Stimulated activated CD4-positive, alpha-beta T cell treated with anti-CD3 and anti-CD28 coated beads, Interleukin-15, amount 100 ng/mL, for 1 hour (primary cell): ENCODE measurements at places on chromosomes 12 and 14.

DNA sequence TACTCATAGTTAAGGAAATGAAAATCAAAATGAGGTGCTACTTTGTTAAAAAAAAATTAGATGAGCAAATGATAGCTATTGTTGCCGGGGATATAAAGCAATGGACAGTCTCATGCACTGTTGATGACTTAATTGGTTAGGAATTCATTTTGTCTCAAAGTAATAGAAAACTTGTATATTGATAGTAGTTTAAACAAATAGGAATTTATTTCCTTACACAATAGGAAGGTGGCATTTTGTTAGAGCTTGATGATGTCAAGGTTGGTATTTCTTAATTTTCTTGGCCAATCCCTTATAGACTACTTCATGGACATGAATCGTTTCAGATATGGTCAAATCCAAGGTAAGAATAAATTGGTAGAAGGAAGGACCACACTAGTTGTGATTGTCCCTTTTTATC lies 7.8 kb downstream of the PRPF39 start:
- no peak for DNase-seq

DNA sequence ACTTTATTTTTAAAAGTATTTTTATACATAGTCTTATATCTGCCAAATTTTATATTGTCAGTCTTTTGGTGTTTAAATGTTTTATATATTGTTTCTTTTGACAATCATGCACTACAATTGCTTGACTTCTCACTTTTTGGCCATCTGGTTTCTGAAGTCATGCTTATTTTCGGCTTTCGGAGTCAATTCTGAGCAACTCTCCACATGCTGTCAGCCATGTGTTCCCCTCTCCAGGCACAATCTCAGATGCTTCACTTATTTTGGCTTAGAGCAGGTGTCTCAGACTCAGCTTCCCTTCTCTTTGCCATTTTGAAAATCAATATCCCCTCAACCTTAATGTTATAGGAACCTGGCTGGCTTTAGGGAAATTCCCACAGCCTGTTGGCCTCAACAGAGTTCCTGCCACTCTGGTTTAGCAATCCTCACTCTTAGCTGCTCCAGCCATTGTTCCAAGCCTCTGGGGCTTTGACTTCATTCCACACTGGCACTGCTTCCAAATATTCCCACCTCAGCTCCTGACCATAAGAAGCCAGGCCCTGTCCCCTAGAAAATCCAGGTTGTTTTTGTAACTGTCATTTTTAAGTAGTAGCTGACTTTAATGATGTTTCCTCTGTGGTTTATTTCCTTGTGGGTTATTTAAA lies 125.5 kb upstream of the FAR2 start:
- no peak for DNase-seq

GRCh38 chr14:102502571-102502970 lies 7.0 kb downstream of the ANKRD9 start:
- DNase-seq: no peak

DNA sequence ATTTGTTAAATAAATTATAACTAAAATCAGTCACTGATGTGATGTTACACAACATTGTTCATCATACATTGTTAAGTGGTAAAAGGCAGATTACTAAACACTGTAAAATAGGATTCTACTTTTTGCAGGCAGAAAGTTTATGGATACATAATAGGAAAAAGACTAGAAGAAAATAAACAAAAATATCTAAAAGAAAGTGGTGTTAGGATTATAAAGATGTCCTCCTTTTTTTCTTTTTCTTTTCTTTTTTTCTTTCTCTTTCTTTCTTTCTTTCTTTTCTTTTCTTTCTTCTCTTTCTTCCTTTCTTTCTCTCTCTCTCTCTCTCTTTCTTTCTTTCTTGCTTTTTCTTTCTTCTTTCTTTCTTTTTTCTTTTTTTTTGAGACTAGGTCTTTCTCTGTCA lies 39.6 kb upstream of the HELB start:
- DNase-seq: no peak

DNA sequence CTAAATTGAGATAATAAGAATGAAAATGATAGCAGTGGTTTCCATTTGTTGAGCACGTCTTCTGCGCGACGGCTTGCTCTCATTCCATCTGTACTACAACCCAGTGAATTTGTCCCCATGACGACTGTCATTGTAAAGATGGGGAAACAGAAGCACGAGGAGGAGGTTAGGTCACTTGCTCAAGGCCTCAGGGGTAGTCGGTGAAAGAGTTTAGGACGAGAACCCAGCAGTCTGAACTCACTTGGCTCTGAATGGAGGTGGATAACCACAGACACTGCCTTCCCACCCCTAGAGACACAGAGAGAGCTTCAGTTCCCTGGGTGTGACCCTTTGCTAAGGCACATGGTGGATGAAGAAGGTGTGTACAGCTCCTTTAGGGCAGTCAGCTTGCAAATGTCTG lies 30.9 kb upstream of the PLEKHG3 start:
- no peak for DNase-seq

DNA sequence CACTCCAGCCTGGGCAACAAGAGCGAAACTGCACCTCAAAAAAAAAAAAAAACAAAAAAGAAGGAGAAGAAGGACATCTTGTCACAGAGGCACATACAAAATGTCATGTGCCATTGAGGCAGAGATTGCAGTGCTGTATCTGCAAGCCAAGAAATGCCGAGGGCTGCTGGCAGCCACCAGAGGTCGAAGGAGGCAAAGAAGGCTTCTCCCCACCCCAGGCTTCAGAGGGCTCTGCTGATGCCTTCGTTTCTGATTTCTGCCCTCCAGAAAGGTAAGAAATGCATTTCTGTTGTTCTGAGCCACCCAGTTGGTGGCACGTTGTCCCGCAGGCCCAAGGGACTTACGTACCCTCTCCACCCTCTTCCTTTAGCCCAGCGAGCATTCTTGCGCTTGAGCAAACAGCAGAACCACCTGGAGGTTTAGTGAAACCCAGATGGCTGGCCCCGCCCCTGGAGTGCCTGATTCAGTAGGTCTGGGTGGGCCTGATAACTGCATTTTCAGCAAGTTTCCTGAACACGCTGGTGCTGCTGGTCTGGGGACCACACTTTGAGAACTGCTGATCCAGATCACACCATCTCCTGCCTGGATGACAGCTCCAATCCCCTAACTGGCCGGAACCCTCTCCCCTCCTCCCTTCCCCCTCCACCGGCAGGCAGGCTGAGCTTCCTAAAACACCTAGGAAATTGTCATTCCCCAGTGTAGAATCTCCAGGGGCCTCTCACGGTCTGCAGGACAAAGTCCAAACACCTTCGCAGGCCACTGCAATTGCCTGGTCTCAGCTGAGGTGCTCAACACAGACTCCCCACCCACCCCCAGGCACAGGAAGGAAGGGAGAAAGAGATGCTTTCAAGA lies 21.1 kb upstream of the SCARB1 start:
- DNase-seq: no peak

GRCh38 chr12:108129017-108129812 lies at the start of gene WSCD2:
TSS of gene WSCD2 (plus strand) at chr12:108129288. CDS start at chr12:108195833, 66,545 bp downstream.
- no peak for DNase-seq

GRCh38 chr12:58310368-58310767 lies 369.0 kb downstream of the ATP23 start:
- DNase-seq: no peak

GRCh38 chr12:71393625-71394024 lies 46.0 kb upstream of the LGR5 start:
- DNase-seq: no peak

DNA sequence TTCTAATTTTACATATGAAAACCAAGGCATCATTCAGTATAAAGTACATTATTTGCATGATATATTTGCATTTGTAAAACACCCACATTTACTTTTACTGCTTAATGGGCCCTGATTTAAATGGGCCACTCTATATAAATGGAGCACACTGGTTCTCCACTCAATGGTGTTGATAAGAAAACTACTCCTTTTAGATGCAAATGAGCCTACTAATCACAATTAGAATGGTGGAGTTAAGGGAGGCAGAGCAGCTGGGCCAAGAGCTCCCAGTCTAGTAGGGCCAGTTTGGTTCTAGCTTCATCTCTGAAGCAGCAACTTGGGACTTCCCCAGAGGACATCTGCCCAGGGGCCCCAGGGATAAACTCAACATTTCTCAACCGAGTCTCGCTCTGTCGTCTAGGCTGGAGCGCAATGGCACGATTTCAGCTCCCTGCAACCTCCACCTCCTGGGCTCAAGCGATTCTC lies 120.7 kb downstream of the FOXN3 start:
- DNase-seq: no peak

DNA sequence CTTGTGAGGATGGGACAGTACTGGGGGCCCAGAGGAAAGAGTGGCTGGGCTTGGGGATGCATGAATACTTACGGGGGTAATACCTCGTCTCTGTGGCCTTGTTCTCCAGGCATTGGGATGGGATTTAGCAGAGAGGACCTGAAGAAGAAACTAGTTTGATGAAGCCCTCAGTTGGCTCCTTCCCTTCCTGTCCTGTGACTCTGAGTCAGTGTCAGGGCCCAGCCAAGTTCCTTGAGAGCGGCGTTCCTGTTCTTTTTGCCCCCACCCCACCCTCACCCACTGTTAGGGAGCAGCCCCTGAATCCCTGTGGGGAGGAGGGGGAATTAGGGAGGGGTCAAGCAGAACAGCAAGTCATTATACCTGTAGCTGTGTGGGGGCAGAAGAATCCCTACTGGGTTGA lies 5.2 kb upstream of the LRP1-AS start:
- no peak for DNase-seq

DNA sequence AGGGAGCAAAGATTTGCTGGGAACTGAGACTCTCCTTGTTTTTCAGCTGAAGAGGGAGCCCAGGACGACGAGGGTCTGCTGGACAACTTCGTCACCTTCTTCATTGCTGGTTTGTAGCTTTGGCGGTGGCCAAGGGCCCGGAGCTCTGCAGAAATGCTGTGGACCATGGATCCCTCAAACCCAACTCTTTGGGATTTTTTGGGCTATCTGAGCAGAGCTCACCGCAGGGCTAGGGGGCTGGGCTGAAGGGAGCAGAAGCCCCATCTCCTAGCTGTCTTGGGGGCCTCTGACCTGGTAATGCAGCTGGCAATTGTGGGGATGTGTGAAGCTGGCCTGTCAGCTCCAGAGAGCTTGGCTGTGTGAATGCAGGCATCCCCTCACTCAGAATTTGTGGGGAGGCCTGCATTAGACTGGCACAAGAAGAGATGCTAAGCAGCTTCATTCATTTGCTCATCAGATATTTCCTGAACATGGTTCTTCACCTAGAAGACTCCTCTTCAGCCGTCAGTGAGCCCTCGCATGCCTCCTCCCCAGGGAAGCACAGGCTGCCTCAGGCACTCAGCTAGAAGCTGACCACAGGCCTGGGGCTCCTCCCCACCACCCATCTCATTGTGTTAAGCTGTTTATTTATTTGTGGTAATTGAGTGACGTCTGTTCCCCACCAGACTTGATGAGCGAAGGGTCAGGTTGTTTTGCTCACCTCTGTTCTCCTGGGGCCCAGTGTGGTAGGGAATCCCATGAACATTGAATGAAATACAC lies 32.2 kb downstream of the CYP46A1 start:
- DNase-seq: no peak

- DNase-seq: no peak
Measured at GRCh38 chr14:71122866-71123565, 215.8 kb downstream of the PCNX1 start.

DNA sequence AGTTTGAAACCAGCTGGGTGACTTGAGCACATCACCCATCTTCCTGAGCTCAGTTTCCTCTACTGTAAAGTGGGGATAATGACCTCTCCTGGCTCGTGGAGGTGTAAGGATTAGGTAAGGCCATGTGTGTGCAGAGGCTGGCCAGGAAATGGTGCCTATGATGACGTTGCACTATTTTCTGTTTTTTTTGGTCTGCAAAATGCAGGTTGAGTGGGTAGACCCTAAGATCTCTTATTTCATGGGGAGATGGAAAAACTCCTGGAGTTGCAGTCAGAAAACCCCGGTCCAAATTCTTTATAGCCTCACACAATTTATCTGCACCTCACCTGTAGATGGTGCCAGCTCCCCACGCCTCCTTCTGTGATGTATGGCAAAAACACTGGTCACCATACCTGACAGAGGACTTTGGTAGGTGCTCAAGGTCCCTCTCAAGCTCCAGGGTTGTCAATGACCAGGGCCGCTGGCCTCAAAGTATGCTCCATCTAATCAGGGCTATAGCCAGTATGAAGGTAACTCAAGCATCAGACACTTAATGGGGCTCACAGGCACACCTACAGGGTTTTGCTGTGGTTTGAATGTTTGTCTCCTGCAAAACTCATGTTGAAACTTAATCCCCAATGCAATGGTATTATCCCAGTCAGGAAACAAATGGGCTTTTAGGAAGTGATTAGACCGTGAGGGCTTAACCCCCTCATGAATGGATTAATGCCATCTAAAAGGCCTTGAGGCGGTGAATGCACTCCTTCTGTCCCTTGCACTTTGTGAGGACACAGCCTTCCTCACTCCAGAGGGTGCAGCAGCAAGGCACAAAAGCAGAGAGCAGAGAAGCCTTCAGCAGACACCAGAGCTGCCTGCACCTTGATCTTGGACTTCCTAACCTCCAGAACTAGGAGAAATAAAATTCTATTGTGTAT lies 17.6 kb downstream of the C14orf132 start:
- no peak for DNase-seq
